SJSA1 (cell line): ENCODE measurements at places on chromosomes 11 and 22. TPM values are rescaled to one million over a fixed set of nuclear protein-coding genes. Genes with fewer than 3 reads are reported as not detected.

Gene FGF4
- total RNA-seq: not detected in 2 replicates

GRCh38 chr11:83713708-83714107 lies 427.5 kb upstream of the CCDC90B start:
- H3K36me3 ChIP-seq: no peaks in the 10 kb centered on the region
- H3K27me3 ChIP-seq: no peaks in the 10 kb centered on the region
- no peak overlapping the region for H3K4me3 ChIP-seq
- H3K27ac ChIP-seq: no peak overlapping the region
- no peak for DNase-seq

- no peak overlapping the region for H3K4me3 ChIP-seq
- H3K36me3 ChIP-seq: no peaks in the 10 kb centered on the region
- no peaks in the 10 kb centered on the region for H3K27me3 ChIP-seq
- no peak overlapping the region for H3K27ac ChIP-seq
Observed at GRCh38 chr11:63476618-63477017, 14.3 kb downstream of the PLAAT5 start.

DNA sequence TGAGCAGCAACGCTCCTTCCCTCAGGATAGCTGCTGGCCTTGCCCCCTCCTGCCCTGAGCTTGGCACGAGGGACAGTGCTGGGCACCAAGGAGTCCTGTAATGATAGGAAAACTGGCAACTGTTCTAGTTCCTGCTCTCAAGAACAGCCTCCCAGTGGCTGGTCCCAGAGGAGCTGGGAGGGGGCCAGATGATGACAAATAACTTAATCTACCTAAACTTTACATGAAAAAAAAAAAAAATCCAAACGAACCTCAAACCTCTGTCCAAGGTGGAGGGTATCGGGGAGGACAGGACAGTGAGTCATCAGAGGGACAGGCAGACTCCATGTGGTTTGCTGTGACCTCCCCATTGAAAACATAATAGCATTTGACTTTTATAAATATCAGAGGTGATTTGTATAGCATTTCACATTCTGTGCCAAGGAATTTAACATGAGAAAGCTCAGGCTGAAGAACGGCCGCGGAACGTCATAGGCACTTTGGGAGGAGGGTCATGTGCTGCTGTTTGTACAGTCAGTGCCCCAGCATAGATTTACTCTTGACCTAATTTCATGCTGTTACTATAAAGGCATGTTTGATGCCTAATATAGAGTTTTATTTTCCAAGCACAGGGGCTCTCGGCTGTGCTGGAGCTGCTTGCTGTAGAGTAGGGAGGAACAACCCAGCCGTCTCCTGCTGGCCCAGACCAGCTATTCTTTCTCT lies 98.2 kb upstream of the NNMT start:
- DNase-seq: peak; percentile 8
- H3K4me1 ChIP-seq: no peaks in the 10 kb centered on the region
- H3K27me3 ChIP-seq: no peaks in the 10 kb centered on the region
- no peak overlapping the region for H3K27ac ChIP-seq
- H3K36me3 ChIP-seq: no peaks in the 10 kb centered on the region
